ENCODE measurements at places on chromosomes 3 and 15.

GRCh38 chr3:131535131-131535530 is 32.4 kb upstream of the MRPL3 start:
- DNase-seq = no peak

GRCh38 chr3:4021162-4021561 is 221.9 kb downstream of the LRRN1 start:
- DNase-seq = no peak

- no peak for DNase-seq
Measured at GRCh38 chr3:143783851-143784370, 64.4 kb downstream of the SLC9A9 start.

- DNase-seq = no peak
Measured at GRCh38 chr15:49168016-49168415, 2.0 kb upstream of the GALK2 start.

- DNase-seq = no peak
Measured at GRCh38 chr3:131421957-131422498, 40.5 kb downstream of the NUDT16 start.

DNA sequence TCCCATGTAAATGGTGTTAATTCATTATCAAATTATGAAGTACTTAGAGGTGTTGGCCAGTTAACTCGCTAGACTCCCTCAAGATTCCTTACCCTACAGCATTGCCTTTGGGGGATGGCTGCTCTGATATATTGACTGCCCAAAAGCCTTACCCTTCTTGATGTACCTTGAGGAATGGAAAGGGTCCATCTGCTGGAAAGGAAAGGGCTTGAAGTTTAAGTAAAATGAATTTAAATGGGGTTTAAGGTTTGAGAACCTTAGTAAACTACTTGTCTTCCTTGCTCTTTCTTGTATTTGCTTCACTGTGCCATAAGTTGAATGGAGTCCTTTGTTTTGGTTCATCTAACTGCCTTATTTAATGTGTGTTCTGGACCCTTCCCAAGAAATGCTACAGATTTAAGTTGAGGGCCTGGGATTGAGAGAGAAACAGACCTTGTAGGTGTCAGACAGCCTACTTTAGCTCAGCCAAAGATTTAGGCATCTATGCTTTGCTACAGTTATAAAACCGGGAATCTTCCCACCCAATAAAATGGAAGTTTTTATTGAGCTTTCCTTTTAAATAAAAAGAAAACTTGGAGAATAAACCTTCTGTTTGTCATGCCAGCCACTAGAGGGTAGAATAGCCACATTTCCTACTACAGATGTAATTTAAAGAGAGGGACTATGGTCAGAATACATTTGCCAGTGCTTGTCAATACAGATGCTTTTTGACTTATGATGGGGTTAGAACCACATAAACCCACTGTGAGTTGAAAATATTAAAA is 25.3 kb downstream of the CMSS1 start:
- DNase-seq = peak; percentile 11

DNA sequence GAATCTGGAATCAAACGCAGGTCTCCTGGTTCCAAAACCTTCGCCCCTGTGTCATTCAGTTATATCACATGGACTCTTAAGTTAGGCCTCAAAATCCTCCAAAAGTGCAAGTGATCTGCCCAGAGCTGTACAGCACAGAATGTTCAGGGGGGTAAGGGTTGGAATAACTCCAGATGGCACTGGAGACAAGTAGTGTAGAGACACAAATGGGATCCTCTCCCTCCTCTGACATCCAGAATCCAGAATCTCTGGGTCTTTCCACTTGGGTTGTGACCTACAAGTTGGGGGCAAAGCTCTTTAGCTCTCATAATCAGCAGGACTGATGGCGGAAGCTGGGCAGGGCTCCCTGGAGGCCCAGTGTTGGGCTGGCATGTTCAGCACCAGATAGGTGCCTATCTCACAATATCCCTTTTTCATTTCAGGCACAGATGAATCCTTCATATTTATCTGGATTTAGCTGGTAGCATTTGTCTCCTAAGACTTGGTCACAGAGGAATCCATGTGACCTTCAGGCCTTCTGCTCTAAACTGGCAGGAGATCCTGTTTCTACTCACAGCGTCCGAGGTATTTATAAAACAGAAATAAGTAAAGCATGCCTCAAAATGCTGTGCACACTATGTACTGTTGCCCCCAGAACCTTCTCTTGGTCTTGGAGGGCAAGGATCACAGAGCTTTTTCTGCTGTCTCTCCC is 15.4 kb downstream of the ABHD2 start:
- no peak for DNase-seq

- no peak for DNase-seq
Measured at GRCh38 chr3:124261306-124261705, 269.4 kb upstream of the ROPN1 start.

GRCh38 chr3:73694983-73695757 is 70.4 kb upstream of the PDZRN3 start:
- DNase-seq = no peak

DNA sequence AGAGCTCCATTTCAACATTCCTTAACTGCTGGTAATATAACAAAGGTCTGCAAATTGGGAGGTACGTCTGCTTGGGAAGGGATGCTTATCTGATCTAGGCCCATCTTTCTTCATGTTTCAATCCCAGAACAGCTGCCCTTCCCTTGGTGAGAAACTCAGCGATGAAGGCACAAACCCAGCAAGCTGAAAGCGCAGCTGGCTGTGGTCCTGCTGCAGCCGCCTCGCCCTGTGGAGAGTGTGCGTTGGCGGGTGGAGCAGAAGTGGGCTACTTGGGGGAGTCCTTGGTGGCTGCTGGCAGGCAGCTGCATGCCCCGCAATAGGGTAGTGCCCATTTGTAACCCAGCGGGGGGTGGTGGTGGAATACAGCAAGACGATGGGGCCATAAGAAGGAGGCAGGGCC is 160.6 kb upstream of the WNT5A start:
- DNase-seq = peak; percentile 25

DNA sequence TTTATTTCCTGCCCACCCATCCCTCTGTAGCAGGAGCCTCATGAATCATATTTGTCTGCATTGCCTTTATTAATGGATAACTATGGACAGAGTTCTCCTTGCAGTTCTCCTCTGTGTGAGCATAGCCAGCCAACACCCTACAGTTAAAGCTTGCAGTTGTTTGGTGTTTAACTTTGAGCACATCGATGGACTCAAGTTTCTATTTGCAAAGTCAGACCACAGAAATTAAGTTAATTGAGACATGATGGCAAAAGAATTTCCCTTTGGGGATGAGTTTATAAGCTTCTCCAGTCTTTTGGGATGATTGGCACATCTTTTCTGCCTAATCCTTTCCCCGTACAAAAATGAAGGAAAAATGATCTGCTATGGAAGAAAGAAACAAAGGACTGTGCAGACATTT is 398.9 kb upstream of the THBS1 start:
- no peak for DNase-seq

- DNase-seq = no peak
Measured at GRCh38 chr15:96108405-96108804, 222.1 kb upstream of the NR2F2 start.

- no peak for DNase-seq
Measured at GRCh38 chr15:55942332-55942731, 51.1 kb downstream of the NEDD4 start.

DNA sequence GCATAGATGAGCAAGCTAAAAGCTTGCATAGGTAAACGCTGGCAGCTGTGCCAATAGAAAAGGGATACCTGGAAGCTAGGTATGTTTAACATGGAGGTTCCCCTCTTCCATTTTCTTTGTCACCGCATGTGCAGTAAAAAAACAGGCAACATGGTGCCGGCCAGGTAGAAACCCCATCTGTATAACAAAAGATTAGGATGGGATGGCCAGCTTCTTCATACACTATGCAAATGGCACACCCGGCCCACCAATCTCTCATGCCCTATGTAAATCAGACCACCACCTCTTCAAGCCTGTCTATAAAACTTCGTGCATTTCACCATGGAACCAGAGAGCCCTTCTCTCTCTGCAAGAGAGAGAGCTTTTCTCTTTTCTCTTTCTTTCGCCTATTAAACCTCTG is 224.3 kb upstream of the P2RY1 start:
- DNase-seq = peak; percentile 13

DNA sequence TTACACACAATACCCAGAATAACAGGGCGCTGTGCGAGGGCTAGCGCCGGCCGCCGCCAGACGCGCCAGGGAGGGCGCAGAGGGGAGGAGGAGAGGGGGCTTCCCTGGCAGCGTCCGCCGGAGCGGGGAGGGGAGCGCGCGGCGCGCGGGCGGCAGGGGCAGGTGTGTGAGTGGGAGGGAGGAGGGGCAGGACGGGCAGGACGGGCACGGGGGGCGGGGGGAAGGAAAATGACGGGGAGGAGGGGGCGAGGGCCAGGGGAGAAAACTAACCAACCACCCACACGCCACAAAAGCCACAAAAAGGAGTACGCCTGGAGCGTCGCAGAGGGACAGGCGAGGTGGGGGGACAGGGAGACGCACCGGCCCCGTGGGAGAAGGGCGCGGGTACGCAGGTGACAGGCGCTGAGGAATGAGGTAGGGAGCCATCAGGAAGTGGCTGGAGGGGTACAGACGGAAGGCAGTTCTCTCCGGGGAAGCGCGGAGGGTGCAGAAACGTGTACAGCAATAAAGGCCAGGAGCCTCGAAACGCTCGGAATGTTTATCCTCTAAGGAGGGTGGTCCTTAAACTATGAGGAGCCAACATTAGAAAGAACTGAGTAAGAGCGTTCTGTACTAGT is 610 bp upstream of the SATB1 start:
- DNase-seq = peak; percentile 78

GRCh38 chr3:134094491-134094890 is 64.8 kb upstream of the SLCO2A1 start:
- DNase-seq = no peak

- no peak for DNase-seq
Measured at GRCh38 chr3:156382458-156383346, 172.2 kb downstream of the SSR3 start.

DNA sequence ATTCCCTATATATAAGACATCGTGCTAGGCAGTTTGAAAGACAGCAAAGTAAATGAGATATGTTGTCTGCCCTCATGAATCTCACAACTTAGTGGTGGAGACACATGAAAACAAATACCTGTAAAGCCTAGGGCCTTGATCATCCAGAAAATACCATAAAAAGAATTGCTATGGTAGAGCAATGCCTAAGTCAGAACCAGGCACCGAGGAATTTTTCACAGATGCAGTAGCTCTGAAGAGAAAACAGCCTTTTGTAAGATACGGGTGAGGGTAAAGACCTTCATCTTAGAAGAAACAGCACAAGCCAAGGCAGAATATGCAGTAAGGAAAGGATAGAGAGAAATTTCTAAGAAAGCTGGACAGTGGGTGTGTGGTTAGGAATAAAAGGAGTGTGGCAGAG is 36.1 kb downstream of the CD200R1L start:
- no peak for DNase-seq

DNA sequence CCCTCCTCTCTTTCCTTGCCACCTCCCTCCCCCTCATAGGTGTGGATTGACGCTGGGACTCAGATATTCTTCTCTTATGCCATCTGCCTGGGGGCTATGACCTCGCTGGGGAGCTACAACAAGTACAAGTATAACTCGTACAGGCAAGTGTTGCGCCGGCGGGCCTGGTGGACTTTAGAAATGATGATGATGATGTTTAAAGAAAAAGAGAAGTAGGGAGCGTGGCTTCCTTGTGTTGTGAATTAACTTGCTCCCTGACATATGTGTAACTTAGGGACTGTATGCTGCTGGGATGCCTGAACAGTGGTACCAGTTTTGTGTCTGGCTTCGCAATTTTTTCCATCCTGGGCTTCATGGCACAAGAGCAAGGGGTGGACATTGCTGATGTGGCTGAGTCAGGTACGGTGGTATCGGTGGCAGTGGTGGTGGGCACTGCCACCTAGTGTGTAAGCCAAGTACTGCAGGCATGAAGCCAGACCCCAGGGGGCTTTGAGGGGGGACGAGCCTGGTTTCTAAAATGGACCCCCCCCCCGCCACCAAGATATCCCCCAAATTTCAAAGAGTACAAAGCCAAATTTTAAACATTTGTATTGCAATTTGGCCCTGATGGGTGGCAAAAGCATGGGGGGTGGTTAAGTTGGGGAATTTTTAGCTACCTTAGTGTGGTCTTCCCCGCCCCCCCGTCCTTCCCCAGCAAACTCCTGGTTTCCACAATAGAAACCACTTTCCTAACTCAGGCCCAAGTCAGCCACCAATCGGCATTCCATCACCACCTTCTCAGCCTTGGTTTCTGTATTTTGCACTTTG is 65.6 kb downstream of the SLC6A6 start:
- peak; percentile 96 for DNase-seq

- DNase-seq = no peak
Measured at GRCh38 chr3:134606033-134607025, 44.5 kb downstream of the KY start.

DNA sequence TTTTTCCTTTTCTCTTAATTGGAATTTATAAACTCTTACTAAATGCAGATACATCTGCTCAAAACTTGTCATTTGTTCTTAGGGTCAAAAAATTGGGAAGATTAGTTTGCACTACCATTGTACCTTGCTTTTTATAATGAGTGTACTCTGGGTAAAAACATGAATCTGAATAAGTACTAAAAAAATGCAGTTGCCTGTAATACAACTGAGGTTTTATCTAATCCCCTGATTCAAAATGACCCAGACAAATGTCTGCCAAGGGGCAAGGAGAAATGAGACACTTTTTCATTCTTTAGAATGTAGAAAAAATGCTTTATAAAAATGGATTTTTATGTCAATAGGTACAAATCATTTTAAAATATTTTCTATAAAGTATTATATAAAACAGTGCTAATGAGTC is 42.4 kb downstream of the RASA2 start:
- DNase-seq = no peak

DNA sequence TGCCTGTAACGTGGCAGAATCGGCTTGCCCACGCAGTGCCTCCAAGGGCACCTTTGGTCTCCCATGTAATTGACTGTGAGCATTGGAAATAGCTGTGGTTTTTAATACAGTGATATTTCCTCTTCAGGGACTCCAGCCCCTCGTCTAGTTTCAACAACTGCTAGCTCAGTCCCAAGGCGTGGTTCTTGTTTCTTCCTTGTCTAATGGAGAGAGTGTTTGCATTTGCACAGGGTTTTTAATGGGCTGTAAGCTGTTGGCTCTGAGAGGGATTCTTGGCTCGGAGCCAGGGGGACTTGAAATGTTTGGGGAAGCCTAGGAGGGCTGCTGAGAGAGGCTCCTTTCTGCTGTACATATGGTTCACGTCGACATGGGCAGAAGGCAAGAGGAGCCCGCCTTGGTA is 86.2 kb downstream of the THSD4 start:
- DNase-seq = no peak

GRCh38 chr3:140035871-140036270 is 100.9 kb downstream of the CLSTN2 start:
- no peak for DNase-seq

Measured in H7 (cell line).